ENCODE measurements at places on chromosomes 11 and 22. TPM values are rescaled to one million over a fixed set of nuclear protein-coding genes. Genes with fewer than 3 reads are reported as not detected.

- H3K27me3 ChIP-seq, result no peaks in the 10 kb centered on the region
- no peak overlapping the region for H3K27ac ChIP-seq
- no peak overlapping the region for H3K4me3 ChIP-seq
- H3K36me3 ChIP-seq, result no peaks in the 10 kb centered on the region
- no peaks in the 10 kb centered on the region for H3K4me1 ChIP-seq
Observed at GRCh38 chr11:87859636-87860035, 315.6 kb downstream of the RAB38 start.

DNA sequence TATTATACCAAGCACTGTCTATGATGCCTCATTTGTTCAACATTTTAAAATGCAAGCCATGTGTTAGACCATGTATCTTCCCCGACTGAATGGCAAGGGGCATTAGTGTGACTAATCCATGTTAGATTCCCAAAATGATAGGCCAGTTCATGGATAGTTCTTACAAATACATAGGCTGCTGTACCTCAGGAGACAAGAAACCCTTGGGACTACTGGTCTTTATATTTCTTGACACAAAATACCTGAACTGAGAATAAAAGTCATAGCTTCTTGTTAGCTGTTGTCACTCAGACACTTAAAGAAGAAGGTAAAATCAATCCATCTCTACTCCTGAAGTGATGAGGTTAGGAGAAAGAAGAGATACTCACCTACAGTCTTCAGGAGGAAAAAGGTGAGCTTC lies at the start of gene OR8D4:
OR8D4 (plus strand) TSS at position 301 of the 400 bp plus-strand sequence. CDS start 4,265 bp downstream, outside the sequence.
- H3K36me3 ChIP-seq, result no peaks in the 10 kb centered on the region
- no peak within 1 kb of the TSS for H3K27ac ChIP-seq
- H3K4me1 ChIP-seq, result no peaks in the 10 kb centered on the region
- no peak within 1 kb of the TSS for H3K4me3 ChIP-seq
- DNase-seq, result no peak

GRCh38 chr11:94768602-94769541 lies 716 bp downstream of the AMOTL1 start:
- H3K4me1 ChIP-seq, result peaks cover 45% of the 10 kb centered on the region
- H3K27ac ChIP-seq, result peak overlapping the region; percentile 96

DNA sequence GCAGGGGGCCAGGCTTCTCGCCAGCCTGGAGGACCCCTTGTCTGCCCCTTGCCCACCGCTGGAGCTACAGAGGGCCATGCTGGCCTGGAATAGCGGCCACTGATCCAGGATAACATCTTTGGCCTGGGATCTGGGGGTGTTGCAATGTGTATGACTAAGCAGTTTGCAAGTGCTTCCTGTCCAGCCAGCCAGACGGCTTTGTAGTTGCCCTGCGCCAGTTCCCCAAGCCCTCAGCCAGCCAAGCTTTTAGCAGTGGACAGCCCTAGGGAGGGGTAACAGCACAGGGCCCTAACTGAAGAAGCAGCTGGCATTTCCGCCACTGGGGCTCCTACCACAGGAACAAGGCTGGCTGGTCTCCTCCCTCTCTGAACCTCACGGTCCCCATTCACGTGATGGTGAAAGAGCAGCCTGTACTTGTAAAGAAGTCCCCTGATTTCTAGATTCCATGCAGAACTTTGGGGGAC lies 32.1 kb downstream of the UQCR10 start:
- no peak for DNase-seq
- H3K27me3 ChIP-seq, result no peaks in the 10 kb centered on the region
- H3K27ac ChIP-seq, result peak overlapping the region; percentile 73
- H3K4me1 ChIP-seq, result peaks cover 33% of the 10 kb centered on the region
- H3K36me3 ChIP-seq, result peaks cover 49% of the 10 kb centered on the region

GRCh38 chr22:36328635-36329253 lies 59.0 kb downstream of the MYH9 start:
- H3K36me3 ChIP-seq, result no peaks in the 10 kb centered on the region
- H3K27me3 ChIP-seq, result no peaks in the 10 kb centered on the region
- H3K4me3 ChIP-seq, result no peak overlapping the region
- DNase-seq, result no peak
- H3K4me1 ChIP-seq, result peaks cover 99% of the 10 kb centered on the region

GRCh38 chr11:126188332-126189108 lies 22.9 kb downstream of the RPUSD4 start:
- H3K27me3 ChIP-seq, result no peaks in the 10 kb centered on the region
- H3K4me1 ChIP-seq, result no peaks in the 10 kb centered on the region
- no peak overlapping the region for H3K27ac ChIP-seq

- H3K27me3 ChIP-seq, result no peaks in the 10 kb centered on the region
- H3K36me3 ChIP-seq, result no peaks in the 10 kb centered on the region
- H3K27ac ChIP-seq, result no peak overlapping the region
- no peak for DNase-seq
Observed at GRCh38 chr11:3627291-3627690, 14.5 kb downstream of the ART5 start.

- no peaks in the 10 kb centered on the region for H3K4me1 ChIP-seq
- no peaks in the 10 kb centered on the region for H3K27me3 ChIP-seq
- no peaks in the 10 kb centered on the region for H3K36me3 ChIP-seq
- H3K27ac ChIP-seq, result no peak overlapping the region
- H3K4me3 ChIP-seq, result no peak overlapping the region
Observed at GRCh38 chr11:133978794-133979193, 22.0 kb upstream of the IGSF9B start.

- no peak overlapping the region for H3K4me3 ChIP-seq
- H3K27ac ChIP-seq, result no peak overlapping the region
- H3K4me1 ChIP-seq, result no peaks in the 10 kb centered on the region
- no peaks in the 10 kb centered on the region for H3K36me3 ChIP-seq
Observed at GRCh38 chr11:870418-870817, 27.8 kb downstream of the TSPAN4 start.

GRCh38 chr11:119936426-119936825 lies 201.5 kb downstream of the TRIM29 start:
- no peak overlapping the region for H3K4me3 ChIP-seq
- H3K27me3 ChIP-seq, result no peaks in the 10 kb centered on the region
- no peaks in the 10 kb centered on the region for H3K4me1 ChIP-seq
- no peak for DNase-seq

- no peak overlapping the region for H3K4me3 ChIP-seq
- H3K27ac ChIP-seq, result no peak overlapping the region
- no peaks in the 10 kb centered on the region for H3K27me3 ChIP-seq
- no peaks in the 10 kb centered on the region for H3K36me3 ChIP-seq
- DNase-seq, result no peak
Observed at GRCh38 chr22:40720538-40721256, 41.4 kb downstream of the MCHR1 start.

DNA sequence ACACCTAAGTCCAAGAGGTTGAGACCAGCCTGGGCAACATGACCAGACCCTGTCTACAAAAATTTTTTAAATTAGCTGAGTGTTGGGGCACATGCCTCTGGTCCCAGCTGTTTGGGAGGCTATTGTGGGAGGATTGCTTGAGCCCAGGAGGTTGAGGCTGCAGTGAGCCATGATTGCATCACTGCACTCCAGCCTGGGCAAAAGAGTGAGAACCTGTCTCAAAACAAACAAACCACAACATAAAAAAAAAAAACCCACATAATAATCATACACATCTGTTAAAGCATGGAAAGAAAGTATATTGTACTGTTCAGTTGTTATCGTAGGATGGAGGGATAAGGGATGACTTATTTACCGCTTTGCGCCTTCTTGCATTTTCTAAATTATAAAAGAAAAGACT lies 35.9 kb upstream of the GRK2 start:
- H3K36me3 ChIP-seq, result peaks cover 44% of the 10 kb centered on the region
- H3K4me3 ChIP-seq, result no peak overlapping the region

DNA sequence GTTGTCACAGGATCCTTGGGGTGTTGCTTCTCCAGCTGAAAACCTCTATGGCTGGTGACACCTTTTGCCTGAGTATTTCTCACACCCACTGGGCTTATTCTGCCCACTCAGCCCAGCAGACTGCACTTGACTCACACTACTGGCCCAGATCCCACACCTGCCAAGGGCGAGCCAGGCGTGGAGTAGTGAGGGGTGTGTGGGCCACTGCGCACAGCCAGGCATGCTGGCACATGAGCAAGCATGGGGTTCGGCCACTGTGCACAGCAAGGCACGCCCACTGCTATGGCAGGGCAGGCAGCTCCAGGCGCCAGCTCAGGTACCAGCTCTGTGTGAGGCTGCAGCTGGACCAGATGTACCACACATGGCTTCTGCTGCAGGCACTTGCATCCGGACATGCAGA lies 116.5 kb upstream of the MTNR1B start:
- H3K27ac ChIP-seq, result no peak overlapping the region
- H3K4me3 ChIP-seq, result no peak overlapping the region
- peaks cover 9% of the 10 kb centered on the region for H3K4me1 ChIP-seq
- no peaks in the 10 kb centered on the region for H3K27me3 ChIP-seq
- no peaks in the 10 kb centered on the region for H3K36me3 ChIP-seq

GRCh38 chr11:126727381-126727780 lies 273.2 kb downstream of the KIRREL3 start:
- DNase-seq, result no peak
- H3K4me1 ChIP-seq, result no peaks in the 10 kb centered on the region
- H3K36me3 ChIP-seq, result no peaks in the 10 kb centered on the region
- H3K27ac ChIP-seq, result no peak overlapping the region
- no peaks in the 10 kb centered on the region for H3K27me3 ChIP-seq

- no peaks in the 10 kb centered on the region for H3K36me3 ChIP-seq
- no peak for DNase-seq
- H3K4me1 ChIP-seq, result peaks cover 17% of the 10 kb centered on the region
- peak overlapping the region; percentile 10 for H3K27ac ChIP-seq
- no peak overlapping the region for H3K4me3 ChIP-seq
Observed at GRCh38 chr11:34600339-34601084, 20.4 kb upstream of the EHF start.

GRCh38 chr11:110434952-110435779 lies 5.4 kb downstream of the FDX1 start:
- H3K27me3 ChIP-seq, result no peaks in the 10 kb centered on the region
- H3K27ac ChIP-seq, result no peak overlapping the region
- DNase-seq, result no peak
- H3K4me1 ChIP-seq, result peaks cover 45% of the 10 kb centered on the region
- H3K36me3 ChIP-seq, result no peaks in the 10 kb centered on the region

DNA sequence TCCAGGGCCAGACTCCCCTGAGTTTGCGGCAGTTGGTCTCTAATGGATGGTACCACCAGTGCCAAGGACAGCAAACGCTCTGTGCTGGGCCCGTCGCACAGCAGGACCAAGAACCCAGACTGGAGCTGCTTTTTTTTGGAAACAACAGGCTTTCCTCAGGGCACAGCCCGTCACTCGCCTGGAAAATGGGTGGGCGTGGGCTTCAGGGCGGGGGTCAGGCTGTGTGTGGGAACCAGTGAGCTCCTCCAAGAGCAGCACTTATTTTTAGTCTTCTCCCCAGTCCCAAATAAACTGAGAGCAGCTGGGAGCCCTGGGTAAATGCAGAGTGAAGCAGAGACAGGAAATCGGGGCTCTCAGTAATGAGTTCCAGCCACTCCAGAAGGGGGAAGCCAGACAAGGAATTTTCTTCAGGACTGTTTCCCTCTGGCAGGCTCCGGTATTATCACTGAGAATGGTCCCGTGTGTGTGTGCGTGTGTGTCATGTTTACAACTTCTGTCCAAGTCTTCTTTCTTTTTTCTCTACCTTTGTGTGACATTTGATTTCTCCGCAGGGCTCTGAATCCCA lies 63.0 kb downstream of the PPFIBP2 start:
- H3K27ac ChIP-seq, result peak overlapping the region; percentile 93
- peak overlapping the region; percentile 33 for H3K4me3 ChIP-seq
- H3K4me1 ChIP-seq, result peaks cover 72% of the 10 kb centered on the region
- H3K36me3 ChIP-seq, result no peaks in the 10 kb centered on the region
- no peaks in the 10 kb centered on the region for H3K27me3 ChIP-seq

GRCh38 chr22:23831261-23831660 lies 7.5 kb downstream of the DERL3 start:
- H3K27me3 ChIP-seq, result no peaks in the 10 kb centered on the region
- H3K36me3 ChIP-seq, result no peaks in the 10 kb centered on the region
- H3K27ac ChIP-seq, result no peak overlapping the region
- no peak for DNase-seq

GRCh38 chr11:94884376-94884775 lies 89.0 kb downstream of the CWC15 start:
- no peaks in the 10 kb centered on the region for H3K27me3 ChIP-seq
- no peak overlapping the region for H3K4me3 ChIP-seq
- no peaks in the 10 kb centered on the region for H3K36me3 ChIP-seq
- H3K27ac ChIP-seq, result no peak overlapping the region

GRCh38 chr11:33449798-33450197 lies 192.6 kb downstream of the HIPK3 start:
- H3K27me3 ChIP-seq, result no peaks in the 10 kb centered on the region
- H3K4me3 ChIP-seq, result no peak overlapping the region
- no peaks in the 10 kb centered on the region for H3K36me3 ChIP-seq
- DNase-seq, result no peak
- H3K4me1 ChIP-seq, result no peaks in the 10 kb centered on the region

GRCh38 chr11:104380358-104380757 lies 216.4 kb upstream of the PDGFD start:
- no peak overlapping the region for H3K4me3 ChIP-seq
- no peaks in the 10 kb centered on the region for H3K36me3 ChIP-seq
- H3K4me1 ChIP-seq, result no peaks in the 10 kb centered on the region
- no peak overlapping the region for H3K27ac ChIP-seq
- H3K27me3 ChIP-seq, result no peaks in the 10 kb centered on the region
- no peak for DNase-seq

GRCh38 chr11:89433278-89433677 lies 57.9 kb downstream of the NOX4 start:
- no peak overlapping the region for H3K4me3 ChIP-seq
- no peaks in the 10 kb centered on the region for H3K27me3 ChIP-seq
- DNase-seq, result no peak
- no peaks in the 10 kb centered on the region for H3K4me1 ChIP-seq
- no peaks in the 10 kb centered on the region for H3K36me3 ChIP-seq

- no peaks in the 10 kb centered on the region for H3K36me3 ChIP-seq
- DNase-seq, result no peak
- no peaks in the 10 kb centered on the region for H3K27me3 ChIP-seq
- H3K4me3 ChIP-seq, result no peak overlapping the region
- peak overlapping the region; percentile 24 for H3K27ac ChIP-seq
- H3K4me1 ChIP-seq, result peaks cover 4% of the 10 kb centered on the region
Observed at GRCh38 chr11:118221419-118221818, 3.4 kb downstream of the JAML start.

DNA sequence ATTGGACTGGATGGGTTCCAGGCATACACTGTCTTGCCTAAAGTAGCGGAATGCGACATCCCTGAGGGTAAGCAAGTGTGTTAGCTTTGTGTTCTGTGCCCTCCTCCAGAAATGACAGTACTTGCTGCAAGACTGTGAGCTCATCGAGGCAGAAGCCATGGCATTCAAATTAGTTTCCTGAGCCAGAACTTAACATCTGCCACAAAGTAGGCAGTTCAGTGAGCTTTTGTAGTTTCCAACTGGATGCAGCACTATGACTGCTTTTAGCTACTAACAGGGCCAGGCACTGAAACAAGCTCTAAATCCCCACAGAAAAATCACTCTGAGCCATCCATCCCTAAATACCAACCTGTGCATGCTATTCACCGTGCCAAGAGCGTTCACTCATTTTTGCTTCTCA lies 1.2 kb upstream of the FAR1 start:
- no peak for DNase-seq
- no peaks in the 10 kb centered on the region for H3K36me3 ChIP-seq
- H3K27me3 ChIP-seq, result no peaks in the 10 kb centered on the region
- H3K4me1 ChIP-seq, result peaks cover 22% of the 10 kb centered on the region
- no peak overlapping the region for H3K27ac ChIP-seq

ALX4 gene
- not detected for total RNA-seq

NTM gene
- 4.2 TPM for total RNA-seq

CBLIF gene
- total RNA-seq, result not detected

C22orf42 gene
- total RNA-seq, result not detected

TMEM191C gene
- 8.3 TPM for total RNA-seq

POU2AF3 gene
- total RNA-seq, result 3.2 TPM

TSPAN18 gene
- total RNA-seq, result 12.8 TPM

PDE3B gene
- 10.1 TPM for total RNA-seq

OR52I2 gene
- total RNA-seq, result not detected

TMEM45B gene
- total RNA-seq, result 10.1 TPM

FGF19 gene
- not detected for total RNA-seq

MUC5AC gene
- not detected for total RNA-seq

Measured in vagina (tissue), 2 donors.